ENCODE measurements at places on chromosomes 11 and 22. TPM values are rescaled to one million over a fixed set of nuclear protein-coding genes. Genes with fewer than 3 reads are reported as not detected.
A peak's percentile ranks its signal among the peaks of the same experiment; 100 is the strongest.

DNA sequence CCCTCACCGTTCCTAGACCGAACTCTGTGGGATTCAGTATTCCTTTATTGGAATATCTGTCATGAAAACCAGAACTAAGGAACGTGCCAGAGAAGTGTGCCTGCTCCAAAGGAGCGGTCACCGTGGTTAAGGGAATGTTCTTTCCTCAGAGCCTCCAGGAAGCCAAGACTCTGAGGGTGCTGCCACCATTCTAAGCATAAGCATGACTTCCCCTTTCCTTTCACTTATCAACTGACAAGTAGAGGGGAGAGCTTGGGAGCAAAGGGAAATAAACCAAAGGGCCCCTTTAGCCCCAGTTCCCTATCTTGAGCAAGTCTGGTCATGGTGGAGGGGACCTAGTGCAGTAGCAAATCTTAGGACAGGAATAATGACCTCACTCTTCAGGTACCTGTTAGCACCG is 26.8 kb downstream of the CTR9 start:
- no peak overlapping the region for H3K4me3 ChIP-seq
- no peak for DNase-seq
- peak overlapping the region; percentile 18 for H3K27ac ChIP-seq
- peaks cover 56% of the 10 kb centered on the region for H3K36me3 ChIP-seq

DNA sequence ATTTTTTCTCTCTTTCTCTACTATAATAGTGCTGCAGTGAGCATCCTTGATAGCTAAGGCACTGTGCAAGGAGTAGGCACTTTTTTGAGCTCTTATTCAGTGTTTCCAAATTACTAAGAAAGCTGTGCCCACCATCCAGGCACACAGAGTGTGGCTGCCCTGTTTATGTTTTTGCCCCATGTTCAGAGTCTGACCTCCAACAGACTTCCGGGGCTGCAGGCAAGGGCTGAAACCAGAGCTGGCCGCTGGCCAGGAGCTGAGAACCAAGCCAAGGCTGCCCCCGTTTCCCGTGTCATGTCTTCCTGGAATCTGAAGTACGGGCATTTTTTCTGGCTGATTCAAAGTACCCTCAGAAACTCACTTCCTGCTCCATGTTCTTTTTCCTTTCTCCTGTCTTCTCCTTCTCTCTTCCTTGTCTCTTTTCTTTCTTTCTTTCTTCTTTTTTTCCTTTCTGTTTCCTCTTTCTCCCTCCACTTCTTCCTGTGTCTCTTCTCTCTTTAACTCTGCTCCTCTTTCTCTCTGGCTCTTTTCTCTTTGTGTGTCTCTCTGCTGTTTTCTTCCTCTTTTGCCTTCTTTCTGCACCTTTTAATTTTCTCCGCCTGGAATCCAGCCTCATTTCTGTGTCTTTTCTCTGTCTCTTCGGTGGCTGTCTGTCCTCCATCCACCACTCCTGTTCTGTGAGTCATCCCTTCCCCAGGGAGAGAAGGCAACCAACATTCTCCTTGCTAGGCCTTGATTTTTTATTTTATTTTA is 17.0 kb upstream of the KCTD14 start:
- H3K27ac ChIP-seq, result peak overlapping the region; percentile 100
- no peaks in the 10 kb centered on the region for H3K36me3 ChIP-seq
- no peaks in the 10 kb centered on the region for H3K27me3 ChIP-seq
- DNase-seq, result peak; percentile 92
- H3K4me3 ChIP-seq, result peak overlapping the region; percentile 75

GRCh38 chr22:44364751-44365130 is 52.0 kb upstream of the SHISAL1 start:
- H3K4me1 ChIP-seq, result peaks cover 50% of the 10 kb centered on the region
- no peak overlapping the region for H3K4me3 ChIP-seq
- peaks cover 5% of the 10 kb centered on the region for H3K27me3 ChIP-seq
- H3K27ac ChIP-seq, result peak overlapping the region; percentile 27
- no peaks in the 10 kb centered on the region for H3K36me3 ChIP-seq

GRCh38 chr22:29689206-29689879 is 30.5 kb upstream of the CABP7 start:
- H3K4me3 ChIP-seq, result no peak overlapping the region
- H3K4me1 ChIP-seq, result peaks cover 12% of the 10 kb centered on the region
- peaks cover 19% of the 10 kb centered on the region for H3K36me3 ChIP-seq
- no peak overlapping the region for H3K27ac ChIP-seq
- H3K27me3 ChIP-seq, result no peaks in the 10 kb centered on the region

DNA sequence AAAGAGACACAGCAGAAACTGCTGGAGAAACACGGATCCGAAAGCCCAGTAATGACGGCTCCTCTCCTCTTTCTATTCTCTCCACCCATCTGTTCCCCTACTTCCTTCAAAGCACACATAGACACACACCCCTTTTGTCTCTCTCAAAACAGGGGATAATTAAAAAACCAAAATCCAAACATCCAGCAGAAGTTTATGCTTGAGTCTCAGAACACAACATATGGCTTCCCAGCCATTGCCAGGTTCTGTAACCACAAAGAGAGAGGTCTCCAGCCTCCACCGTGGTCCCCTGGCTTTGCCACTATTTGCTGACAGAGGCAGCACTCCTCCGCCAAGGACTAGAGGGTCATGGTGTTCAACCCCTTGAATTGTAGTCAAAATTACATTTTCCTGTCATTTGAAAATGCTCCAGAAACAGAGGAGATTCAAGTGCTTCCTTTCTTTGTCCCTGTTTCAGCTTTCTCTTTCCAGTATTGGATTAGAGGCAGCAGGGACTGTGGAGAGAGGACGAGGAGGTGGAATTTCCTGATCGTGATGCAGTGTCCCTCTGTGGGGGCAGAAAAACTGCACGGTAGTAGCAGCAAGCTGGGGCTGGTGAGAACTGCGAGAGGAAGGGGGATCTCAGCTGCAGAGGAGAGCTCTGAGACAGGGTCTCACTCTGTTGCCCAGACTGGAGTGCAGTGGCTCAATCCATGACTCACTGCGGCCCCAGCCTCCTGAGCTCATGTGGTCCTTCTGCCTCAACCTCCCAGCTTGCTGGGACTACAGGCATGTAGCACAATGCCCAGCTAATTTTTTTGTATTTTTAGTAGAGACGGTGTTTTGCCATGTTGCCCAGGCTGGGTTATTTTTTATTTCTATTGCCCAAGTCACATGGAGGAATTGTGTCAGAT is 60.3 kb downstream of the UBASH3B start:
- DNase-seq, result no peak
- H3K4me1 ChIP-seq, result peaks cover 44% of the 10 kb centered on the region
- no peak overlapping the region for H3K4me3 ChIP-seq
- peaks cover 3% of the 10 kb centered on the region for H3K36me3 ChIP-seq

Gene NRIP3
- total RNA-seq, result 0.97 TPM

- peaks cover 12% of the 10 kb centered on the region for H3K36me3 ChIP-seq
- no peak overlapping the region for H3K27ac ChIP-seq
- no peaks in the 10 kb centered on the region for H3K4me1 ChIP-seq
- H3K4me3 ChIP-seq, result no peak overlapping the region
Observed at GRCh38 chr11:131993246-131993645, 622.8 kb downstream of the NTM start.

Gene KRTAP5-3
- not detected for total RNA-seq

DNA sequence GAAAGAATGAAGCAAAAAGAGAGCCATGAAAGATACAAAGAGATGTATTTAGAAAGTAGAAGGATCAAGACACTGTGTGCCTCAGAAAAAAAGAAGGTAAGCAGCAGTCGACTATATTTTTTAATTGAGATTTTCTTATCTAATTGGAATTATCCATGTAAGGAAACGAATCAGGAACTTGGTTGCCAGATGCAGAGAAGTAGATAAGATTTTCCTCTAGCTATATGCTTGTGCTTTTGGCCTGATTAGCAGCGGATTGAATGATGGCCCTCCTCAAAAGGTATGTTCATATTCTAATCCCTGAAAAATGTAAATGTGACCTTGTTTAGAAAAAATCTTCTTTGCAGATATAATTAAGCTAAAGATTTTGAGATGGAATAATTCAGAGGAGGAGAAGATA is 43.9 kb upstream of the CARD18 start:
- no peak for DNase-seq
- peaks cover 12% of the 10 kb centered on the region for H3K27me3 ChIP-seq
- no peaks in the 10 kb centered on the region for H3K4me1 ChIP-seq
- no peaks in the 10 kb centered on the region for H3K36me3 ChIP-seq
- H3K4me3 ChIP-seq, result no peak overlapping the region
- H3K27ac ChIP-seq, result no peak overlapping the region

GRCh38 chr22:45934659-45935341 is 42.2 kb downstream of the WNT7B start:
- peaks cover 22% of the 10 kb centered on the region for H3K4me1 ChIP-seq

Gene MAPK12
- total RNA-seq, result 24.8 TPM

Gene B3GAT1
- total RNA-seq, result 2.4 TPM

DNA sequence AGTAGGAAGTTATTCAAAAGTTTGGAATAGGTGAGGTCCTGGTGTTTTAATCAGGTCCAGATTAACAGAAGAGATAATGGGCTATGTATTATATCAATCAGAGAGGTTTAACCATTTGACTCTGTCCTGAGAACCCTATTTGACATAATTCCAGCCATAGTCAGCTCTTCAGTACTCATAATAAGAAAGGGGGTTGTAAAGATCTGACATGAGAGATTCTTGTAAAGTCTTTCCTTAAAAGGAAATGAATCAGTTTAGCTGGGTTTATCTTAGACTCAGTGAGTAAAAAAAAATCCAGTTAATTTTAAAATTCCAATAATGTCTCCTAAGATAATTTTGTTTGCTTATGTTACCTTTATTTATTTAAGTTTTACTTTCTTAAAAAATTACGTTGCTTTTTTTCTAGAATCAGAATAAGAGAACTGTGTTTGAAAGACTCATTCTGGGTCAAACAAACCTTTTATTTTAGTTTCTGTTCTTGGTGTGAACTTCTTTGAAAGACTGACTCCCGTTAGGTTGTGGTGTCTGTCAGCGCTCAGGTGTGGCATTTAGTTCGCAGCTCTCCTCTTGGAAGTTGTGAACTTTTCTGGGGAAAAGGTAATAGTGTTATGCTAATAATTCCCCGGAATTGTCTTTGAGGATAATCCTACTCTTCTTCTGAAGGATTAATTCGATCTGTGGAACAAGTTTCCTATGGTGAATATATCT is 20.5 kb downstream of the NUCB2 start:
- peaks cover 4% of the 10 kb centered on the region for H3K4me1 ChIP-seq
- peaks cover 9% of the 10 kb centered on the region for H3K36me3 ChIP-seq
- H3K27me3 ChIP-seq, result no peaks in the 10 kb centered on the region

DNA sequence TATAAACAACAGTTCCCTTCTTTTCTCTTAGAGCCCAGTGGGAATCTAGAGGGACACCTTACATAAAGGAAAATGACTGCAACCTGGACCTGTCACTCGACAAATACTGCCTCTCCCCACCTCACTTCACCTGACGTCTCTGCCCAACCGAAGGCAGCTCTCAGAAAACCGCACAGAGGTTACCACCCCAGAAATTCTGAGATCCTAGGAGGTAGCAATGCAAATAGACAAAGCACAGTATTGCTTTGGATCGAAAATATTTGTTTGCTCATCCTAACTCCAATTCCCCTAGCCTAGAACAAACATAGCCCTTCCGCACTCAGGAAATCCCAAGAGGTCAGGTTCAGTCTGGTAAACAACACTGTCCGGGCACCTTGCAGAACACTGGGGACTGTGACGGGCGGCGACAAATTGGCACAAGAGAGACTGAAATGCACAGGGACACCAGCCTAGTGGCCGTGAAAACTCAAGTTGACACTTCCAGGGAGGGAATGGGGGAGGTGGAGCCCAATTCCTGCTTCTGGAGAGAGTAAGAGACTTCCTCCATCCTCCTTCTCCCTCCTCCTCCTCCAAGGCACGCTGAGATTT is 420 bp upstream of the TRIM44 start:
- H3K4me3 ChIP-seq, result peak overlapping the region; percentile 94
- peaks cover 30% of the 10 kb centered on the region for H3K36me3 ChIP-seq
- H3K27me3 ChIP-seq, result no peaks in the 10 kb centered on the region

- H3K4me3 ChIP-seq, result no peak overlapping the region
- peaks cover 50% of the 10 kb centered on the region for H3K36me3 ChIP-seq
- no peaks in the 10 kb centered on the region for H3K27me3 ChIP-seq
- H3K27ac ChIP-seq, result no peak overlapping the region
- no peak for DNase-seq
Observed at GRCh38 chr11:20068691-20069090, 91.6 kb downstream of the DBX1 start.

GRCh38 chr22:27461470-27461869 is 340.1 kb downstream of the MN1 start:
- DNase-seq, result no peak
- H3K36me3 ChIP-seq, result no peaks in the 10 kb centered on the region

Data from osteocyte (in vitro differentiated cells).